ENCODE measurements at places on chromosomes 16 and 17.

GRCh38 chr17:6435968-6436367 is 1.0 kb upstream of the AIPL1 start:
- peaks cover 2% of the 10 kb centered on the region for H3K4me1 ChIP-seq
- peaks cover 38% of the 10 kb centered on the region for H3K27me3 ChIP-seq
- H3K27ac ChIP-seq, result no peak overlapping the region
- peak; percentile 58 for DNase-seq
- no peaks in the 10 kb centered on the region for H3K36me3 ChIP-seq

- H3K36me3 ChIP-seq, result peaks cover 72% of the 10 kb centered on the region
- peak overlapping the region; percentile 56 for H3K4me3 ChIP-seq
- peaks cover 32% of the 10 kb centered on the region for H3K4me1 ChIP-seq
These were observed 4.2 kb upstream of the MXRA7 start for GRCh38 chr17:76714822-76715495.

GRCh38 chr17:43467981-43468581 is 15.7 kb upstream of the DHX8 start:
- peaks cover 27% of the 10 kb centered on the region for H3K27me3 ChIP-seq
- H3K36me3 ChIP-seq, result peaks cover 2% of the 10 kb centered on the region
- H3K4me3 ChIP-seq, result no peak overlapping the region
- no peaks in the 10 kb centered on the region for H3K4me1 ChIP-seq

- H3K4me3 ChIP-seq, result no peak overlapping the region
- no peak for DNase-seq
- no peak overlapping the region for H3K27ac ChIP-seq
These were observed 246.9 kb upstream of the KCNJ16 start for GRCh38 chr17:69828087-69828486.

- H3K27me3 ChIP-seq, result peaks cover 61% of the 10 kb centered on the region
- peaks cover 7% of the 10 kb centered on the region for H3K4me1 ChIP-seq
- no peak overlapping the region for H3K27ac ChIP-seq
- no peaks in the 10 kb centered on the region for H3K36me3 ChIP-seq
These were observed 1.0 kb upstream of the SDK2 start for GRCh38 chr17:73645050-73645871.

DNA sequence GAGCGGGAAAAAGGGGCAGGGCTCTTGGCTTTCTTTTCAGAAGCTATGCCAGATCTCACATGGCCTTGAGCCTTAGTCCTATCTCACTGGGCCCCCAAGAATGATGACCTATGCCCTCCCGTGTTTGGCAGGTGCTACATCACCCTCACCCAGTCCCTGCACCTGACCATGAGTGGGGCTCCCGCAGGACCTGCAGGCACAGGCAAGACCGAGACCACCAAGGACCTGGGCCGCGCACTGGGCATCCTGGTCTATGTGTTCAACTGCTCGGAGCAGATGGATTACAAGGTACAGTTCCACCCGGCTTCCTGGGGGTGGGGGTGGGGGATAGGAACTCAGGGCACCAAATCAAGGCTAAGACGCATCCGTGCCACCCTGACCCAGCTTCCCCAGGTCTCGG is 120.9 kb downstream of the DNAH9 start:
- no peaks in the 10 kb centered on the region for H3K36me3 ChIP-seq
- H3K27ac ChIP-seq, result no peak overlapping the region
- H3K4me3 ChIP-seq, result no peak overlapping the region
- H3K4me1 ChIP-seq, result no peaks in the 10 kb centered on the region
- no peak for DNase-seq
- H3K27me3 ChIP-seq, result no peaks in the 10 kb centered on the region

DNA sequence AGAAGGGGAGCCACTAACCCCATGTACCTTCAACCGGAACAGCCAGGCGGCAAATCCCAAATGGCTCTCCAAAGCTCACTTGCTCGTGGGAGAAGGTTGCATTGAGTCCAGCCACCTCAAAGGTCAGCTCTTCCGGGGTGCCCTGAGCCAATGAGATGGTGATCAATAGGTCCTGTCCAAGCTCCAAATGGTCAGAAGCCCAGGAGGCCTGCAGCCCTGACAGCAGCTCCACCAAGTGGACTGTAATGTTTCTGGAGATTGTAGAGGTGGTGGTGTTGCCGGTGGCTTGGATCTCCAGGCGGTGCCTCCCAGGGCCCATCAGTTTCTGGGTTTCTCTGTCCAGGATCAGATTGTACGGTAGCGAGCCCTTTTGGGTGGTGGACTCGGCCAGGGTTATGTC is 39.9 kb upstream of the BCO1 start:
- H3K27ac ChIP-seq, result no peak overlapping the region
- H3K4me3 ChIP-seq, result no peak overlapping the region

DNA sequence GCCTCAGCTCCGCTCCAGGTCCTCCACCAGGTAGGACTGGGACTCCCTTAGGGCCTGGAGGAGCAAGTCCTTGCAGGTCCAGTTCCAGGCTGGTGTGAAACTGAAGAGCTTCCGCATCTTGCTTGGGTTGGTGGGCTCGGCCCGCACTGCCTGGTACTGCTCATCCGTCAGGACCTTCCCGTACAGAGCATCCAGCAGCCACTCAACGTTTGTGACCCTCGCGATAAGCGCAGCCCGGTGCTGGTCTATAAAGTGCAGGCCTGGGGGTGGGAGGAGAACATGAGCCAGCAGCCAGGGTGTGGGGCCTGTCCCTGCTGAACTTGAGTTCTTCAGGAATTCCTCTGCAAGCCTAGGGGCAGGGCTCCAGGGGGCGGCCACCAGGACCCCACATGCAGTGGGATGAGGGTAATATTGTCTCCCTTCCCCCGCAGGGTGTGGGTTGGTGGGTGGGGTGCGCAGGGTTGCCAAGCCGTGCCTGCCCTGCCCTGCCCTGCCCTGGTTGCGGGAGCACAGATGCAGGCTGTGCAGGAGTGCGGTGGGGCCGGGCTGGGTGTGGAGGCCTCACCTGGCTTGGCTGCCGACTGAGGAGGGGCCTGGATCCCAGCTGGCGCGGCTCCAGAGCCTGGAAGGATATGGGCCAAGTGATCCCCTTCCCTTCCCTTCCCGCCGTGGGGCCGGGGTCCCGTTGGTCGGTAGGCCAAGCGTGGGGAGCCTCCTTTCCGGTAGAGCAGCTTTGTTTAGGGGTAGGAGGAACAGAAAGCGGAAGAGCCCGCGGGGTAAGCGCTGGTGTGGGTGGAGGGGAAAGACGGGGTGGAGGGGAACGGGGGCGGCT is 762 bp downstream of the PYCARD start:
- peaks cover 35% of the 10 kb centered on the region for H3K4me1 ChIP-seq
- H3K27me3 ChIP-seq, result no peaks in the 10 kb centered on the region
- peaks cover 87% of the 10 kb centered on the region for H3K36me3 ChIP-seq
- H3K4me3 ChIP-seq, result peak overlapping the region; percentile 90
- peak overlapping the region; percentile 79 for H3K27ac ChIP-seq

DNA sequence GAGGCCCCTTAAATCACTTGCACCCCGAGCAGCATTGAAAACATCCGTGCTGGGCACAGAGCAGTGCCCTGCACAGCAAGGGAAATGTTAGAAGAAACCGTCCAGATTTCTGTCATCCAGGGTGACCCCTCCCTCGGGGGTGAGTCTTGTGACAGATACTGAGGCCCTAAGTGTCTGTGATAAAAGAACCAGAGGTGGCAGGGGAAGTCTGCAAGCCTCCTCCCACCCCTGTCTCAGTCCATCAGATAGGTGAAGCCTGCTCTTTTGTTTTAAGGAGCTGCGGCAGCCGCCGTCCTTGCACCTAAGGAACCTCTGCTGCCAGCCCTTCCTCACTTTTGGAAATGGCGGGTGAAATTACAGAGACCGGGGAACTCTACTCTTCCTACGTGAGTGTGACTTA is 845 bp upstream of the NAT9 start:
- H3K4me3 ChIP-seq, result peak overlapping the region; percentile 100
- H3K4me1 ChIP-seq, result peaks cover 58% of the 10 kb centered on the region
- H3K27ac ChIP-seq, result peak overlapping the region; percentile 97
- peaks cover 24% of the 10 kb centered on the region for H3K36me3 ChIP-seq

GRCh38 chr17:82740906-82741759 is 5.7 kb downstream of the FN3K start:
- no peak overlapping the region for H3K27ac ChIP-seq
- peaks cover 5% of the 10 kb centered on the region for H3K36me3 ChIP-seq
- H3K4me3 ChIP-seq, result no peak overlapping the region
- no peak for DNase-seq

DNA sequence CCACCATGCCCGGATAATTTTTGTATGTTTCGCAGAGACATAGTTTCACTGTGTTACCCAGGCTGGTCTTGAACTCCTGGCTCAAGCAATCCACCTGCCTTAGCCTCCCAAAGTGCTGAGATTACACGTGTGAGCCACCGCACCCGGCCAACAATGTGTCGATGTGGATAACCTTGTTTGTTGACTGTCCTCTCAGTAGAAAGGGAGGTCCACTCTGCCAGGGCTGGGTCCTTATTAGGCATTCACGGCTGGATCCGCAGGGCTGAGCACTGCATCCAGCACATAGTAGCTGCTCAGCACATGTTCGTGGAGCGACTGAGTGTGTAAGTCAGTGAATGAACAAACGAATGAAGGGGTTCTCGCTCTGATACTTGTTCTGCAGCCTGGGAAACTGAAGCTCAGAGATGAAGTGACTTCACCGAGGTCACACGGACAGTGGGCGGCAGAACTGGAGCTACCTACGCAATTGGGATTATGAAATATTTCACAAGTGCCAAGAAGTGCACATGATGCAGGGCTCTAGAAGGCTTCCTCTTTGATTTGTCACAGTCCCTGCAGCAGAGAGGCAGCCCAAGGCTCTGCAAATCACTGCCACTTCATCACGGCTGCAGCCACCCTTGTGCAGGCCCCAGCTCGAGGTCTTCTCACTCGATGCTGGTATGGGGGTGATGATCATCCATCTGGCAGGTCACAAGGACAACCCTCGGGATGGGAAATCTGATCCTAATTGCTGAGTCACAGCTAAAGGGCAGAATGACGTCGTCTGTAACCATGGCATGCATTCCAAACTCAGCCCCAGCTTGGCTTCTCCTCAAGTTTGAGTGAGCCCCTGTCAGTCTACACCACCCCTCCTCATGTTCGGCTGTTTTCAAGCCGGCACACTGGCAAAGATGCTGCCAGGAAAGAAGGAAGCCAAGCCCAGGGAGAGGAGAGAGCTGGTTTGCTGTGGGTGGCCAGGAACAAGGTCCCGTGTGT is 28.0 kb upstream of the SNN start:
- H3K27me3 ChIP-seq, result peaks cover 8% of the 10 kb centered on the region
- no peak overlapping the region for H3K27ac ChIP-seq
- H3K4me1 ChIP-seq, result peaks cover 27% of the 10 kb centered on the region
- H3K36me3 ChIP-seq, result no peaks in the 10 kb centered on the region
- peak overlapping the region; percentile 22 for H3K4me3 ChIP-seq
